ENCODE measurements at places on chromosomes 2 and 18.
A peak's percentile ranks its signal among the peaks of the same experiment; 100 is the strongest.

- DNase-seq: no peak
Measured at GRCh38 chr18:38067086-38067485, 501.5 kb upstream of the CELF4 start.

DNA sequence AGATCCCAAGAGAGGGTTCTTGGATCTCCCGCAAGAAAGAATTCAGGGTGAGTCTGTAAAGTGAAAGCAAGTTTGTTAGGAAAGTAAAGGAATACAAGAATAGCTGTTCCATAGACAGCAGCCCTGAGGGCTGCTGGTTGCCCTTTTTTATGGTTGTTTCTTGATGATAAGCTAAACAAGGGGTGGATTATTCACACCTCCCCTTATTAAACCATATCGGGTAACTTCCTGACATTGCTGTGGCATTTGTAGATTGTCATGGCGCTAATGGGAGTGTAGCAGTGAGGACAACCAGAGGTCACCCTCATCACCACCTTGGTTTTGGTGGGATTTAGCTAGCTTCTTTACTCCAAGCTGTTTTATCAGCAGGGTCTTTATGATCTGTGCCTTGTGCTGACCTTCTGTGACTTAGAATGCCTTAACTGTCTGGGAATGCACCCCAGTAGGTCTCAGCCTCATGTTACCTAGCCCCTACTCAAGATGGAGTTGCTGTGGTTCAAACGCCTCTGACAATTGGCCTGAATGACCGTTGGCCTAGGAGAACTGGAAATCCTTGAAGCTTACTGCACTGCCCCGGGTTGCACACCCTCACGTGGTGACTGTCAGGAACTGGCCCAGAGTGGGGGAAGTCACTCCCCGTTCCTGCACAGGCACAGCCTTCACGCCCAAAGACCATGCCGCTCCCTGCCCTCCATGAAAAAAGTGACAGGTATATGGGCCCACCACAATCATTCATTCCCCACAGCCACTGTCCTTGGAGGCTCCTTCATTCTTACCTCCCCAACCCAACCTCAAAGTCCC lies 136.9 kb downstream of the SEPTIN10 start:
- no peak for DNase-seq

- no peak for DNase-seq
Measured at GRCh38 chr2:65177751-65178442, 48.0 kb upstream of the RAB1A start.

GRCh38 chr2:216340280-216340631 lies 32.0 kb downstream of the MARCHF4 start:
- no peak for DNase-seq

DNA sequence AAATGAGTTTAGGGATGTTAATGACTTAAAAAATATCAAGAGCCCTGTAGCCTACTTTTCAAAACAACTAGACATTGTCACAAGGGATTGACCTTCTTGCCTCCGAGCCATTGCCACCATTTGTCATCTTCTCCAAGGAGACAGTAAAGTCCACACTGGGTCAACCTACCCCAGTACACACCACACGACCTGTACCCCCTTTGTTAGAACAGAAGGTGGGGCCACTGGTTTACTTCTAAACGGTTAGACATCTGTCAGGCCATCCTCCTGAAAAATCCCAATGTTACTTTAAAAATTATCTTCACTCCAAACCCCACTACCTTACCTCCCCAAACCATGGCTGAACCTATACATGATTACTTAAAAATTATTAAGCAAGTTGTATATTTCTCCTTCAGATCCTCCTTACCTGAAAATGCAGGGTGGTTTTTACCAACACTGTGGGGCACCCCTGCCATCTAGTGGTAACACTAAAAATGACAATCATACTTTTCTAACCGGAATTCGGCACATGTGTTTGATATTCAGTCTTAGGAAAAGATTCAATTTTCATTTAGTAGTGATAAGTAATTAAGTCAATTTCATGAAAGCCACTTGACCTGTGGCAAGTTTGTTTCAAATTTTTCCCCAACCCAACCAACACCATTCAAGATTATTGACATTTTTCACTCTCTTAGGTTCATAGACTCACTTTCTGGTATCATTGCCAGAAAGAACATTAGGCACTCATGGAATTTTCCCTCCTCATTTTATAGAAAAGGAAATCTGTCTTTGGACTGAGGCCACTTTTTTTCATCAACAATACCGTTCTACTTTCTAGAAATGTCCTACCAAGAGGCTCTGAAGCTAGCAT lies 265.3 kb upstream of the PKDCC start:
- no peak for DNase-seq

- DNase-seq: peak; percentile 5
Measured at GRCh38 chr2:54456612-54457322, 640 bp downstream of the SPTBN1 start.

- DNase-seq: peak; percentile 15
Measured at GRCh38 chr2:74876081-74876886, 42.4 kb downstream of the HK2 start.
